ENCODE measurements at places on chromosomes 4 and X.

DNA sequence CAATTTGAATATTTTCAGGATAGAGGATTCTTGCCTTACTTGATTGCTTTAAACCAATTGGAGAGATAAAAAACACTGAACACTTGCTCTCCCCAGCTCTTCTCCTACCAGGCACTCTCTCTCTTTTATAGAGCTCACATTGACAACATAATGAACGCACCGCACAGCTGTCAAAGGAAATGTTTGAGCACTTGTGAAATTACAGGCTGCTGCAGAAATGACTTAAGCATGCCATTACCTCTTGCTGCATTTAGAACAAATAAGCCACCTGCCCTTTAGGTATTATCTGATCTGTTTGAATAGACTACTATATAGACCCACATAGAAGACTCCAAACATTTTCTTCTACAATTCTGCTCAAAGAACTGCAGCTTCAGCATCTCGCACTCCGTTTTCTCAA is 227.7 kb downstream of the C4orf33 start:
- DNase-seq = no peak

- DNase-seq = peak; percentile 95
These were observed 168.6 kb downstream of the PTTG2 start for GRCh38 chr4:38128478-38129459.

- no peak for DNase-seq
These were observed 1.5 kb downstream of the MRFAP1 start for GRCh38 chr4:6641971-6642320.

GRCh38 chr4:2887343-2887742 is 43.7 kb downstream of the ADD1 start:
- no peak for DNase-seq

GRCh38 chr4:155371432-155372043 is 5.2 kb downstream of the MAP9 start:
- no peak for DNase-seq

- DNase-seq = no peak
These were observed 114.3 kb downstream of the CPEB2 start for GRCh38 chr4:15116509-15117079.

- no peak for DNase-seq
These were observed 785 bp upstream of the EFNB1 start for GRCh38 chrX:68827848-68828624.

DNA sequence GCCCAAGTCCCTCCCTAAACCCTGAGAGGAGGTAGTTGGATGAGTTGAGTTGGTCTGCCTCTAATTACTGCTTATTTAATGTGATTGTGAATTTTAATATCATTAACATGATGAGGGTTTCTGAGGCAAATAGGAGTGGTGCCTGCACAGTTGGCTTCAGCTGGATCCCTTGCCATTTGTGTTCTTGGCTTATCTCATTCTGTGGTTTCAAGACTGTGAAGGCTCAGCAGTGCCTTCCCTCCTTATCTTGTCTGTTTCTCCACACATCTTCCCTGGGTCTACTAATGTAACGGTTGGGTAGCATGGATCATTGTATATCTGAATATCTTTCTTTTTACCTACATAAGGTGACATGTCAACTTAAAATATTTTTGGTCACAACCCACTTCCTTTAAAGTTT is 1.6 kb upstream of the SLC10A4 start:
- no peak for DNase-seq

GRCh38 chrX:48475296-48475695 is 703 bp upstream of the FTSJ1 start:
- DNase-seq = no peak

- DNase-seq = peak; percentile 32
These were observed 808 bp downstream of the THAP6 start for GRCh38 chr4:75514949-75515612.

GRCh38 chr4:163474027-163474426 is 473 bp upstream of the TKTL2 start:
- DNase-seq = no peak

- no peak for DNase-seq
These were observed 104.2 kb downstream of the CHRDL1 start for GRCh38 chrX:110691446-110691845.

GRCh38 chr4:6200922-6201362 is 593 bp upstream of the JAKMIP1 start:
- DNase-seq = no peak

DNA sequence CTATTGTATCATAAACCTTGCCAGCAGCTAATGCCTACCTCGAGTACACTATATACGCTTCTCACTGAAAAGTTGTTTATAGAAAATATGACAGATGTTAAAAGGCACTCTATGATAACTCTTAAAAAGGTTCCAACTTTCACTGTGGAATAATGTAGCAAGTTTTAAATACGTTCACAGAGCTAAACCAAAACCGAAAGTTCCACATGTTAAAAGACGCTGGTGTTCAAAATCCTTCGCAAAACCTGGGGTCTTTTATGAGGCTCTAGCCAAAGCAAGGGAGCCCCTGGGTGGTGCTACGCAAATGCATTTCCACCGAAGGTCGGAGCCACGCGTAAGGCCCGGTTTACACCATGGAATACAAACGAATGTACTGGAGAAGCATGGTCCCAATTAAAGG is 103.7 kb upstream of the TENM3 start:
- DNase-seq = no peak

- no peak for DNase-seq
These were observed 964.3 kb upstream of the GRIA3 start for GRCh38 chrX:122219735-122220134.

- no peak for DNase-seq
These were observed 89.7 kb upstream of the TFDP3 start for GRCh38 chrX:133307637-133308498.

DNA sequence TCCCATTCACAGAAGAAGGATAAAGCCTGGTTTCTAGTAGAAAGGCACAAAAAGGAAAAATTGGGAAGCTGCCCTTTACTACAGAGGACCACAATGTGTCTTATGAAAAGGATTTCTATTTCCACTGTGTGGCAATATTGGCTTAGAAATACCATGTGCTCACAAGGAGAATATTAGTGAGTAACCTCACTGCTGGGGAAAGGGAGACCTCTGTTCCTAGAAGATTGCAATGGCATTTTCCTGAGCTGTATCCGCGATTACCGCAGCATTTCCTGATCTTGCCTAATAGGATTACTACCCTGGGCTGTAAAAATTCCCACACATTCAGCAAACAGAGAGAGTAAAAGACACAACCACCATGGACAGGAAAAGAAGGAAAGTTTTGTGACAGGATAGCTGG is 308.8 kb upstream of the TECRL start:
- DNase-seq = no peak

DNA sequence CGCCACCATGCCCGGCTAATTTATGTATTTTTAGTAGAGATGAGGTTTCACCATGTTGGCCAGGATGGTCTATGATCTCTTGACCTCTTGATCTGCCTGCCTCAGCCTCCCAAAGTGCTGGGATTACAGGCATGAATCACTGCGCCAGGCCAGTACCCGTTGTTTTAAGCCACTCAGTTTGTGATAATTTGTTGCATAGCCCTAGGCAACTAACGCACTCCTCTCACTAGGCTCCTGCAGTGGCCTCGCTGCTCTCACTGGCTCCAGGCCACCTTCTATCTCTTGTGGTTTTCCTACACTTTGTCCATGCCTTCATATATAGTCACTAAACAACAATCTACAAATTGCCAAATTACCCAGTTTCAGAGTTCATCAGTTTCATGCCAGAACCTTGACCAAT is 58.1 kb downstream of the DCHS2 start:
- no peak for DNase-seq

DNA sequence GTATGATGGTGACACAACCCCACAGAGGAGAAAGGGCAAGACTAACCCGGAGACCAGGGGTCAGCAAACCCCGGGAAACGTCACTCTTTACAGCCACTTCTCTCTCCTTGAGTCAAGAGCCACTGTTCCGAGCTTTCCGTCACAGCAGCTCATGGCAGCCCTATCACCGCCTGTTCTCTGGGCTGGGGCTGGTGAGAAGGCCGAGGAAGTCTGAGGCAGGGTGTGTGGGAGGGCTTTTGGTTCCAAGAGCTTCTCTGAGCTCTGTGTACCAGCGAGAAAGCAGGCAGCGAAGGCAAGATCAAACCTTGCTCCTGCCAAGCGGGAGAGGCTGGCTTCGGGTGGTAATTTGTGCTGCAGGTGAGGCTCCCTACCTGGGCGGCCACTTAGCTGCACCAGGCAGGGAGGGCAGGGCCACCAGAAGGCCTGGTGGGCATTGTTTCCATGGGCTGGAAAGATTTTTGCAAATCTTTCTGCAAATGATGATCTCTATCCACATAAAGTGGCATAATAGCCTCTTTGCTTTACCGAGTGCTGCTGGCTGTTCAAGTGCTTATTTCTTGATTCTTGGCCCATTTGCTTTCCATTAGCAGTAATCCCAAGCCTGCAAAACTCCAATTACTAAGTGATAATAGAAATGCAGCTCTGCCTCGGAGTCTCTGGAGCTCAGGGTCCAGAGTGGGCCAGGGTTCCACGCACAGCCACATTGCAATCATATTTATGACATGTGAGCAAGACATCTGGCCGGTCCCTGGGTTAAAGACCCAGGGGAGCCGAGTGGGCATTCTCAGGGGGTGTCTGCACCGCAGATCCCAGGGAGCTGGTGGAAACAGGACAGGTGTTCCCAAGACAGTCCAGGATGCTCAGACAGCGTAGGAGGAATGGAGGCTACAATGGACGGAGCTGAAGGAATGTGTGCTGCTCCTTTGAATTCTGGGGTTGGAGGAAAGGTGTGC is 41.5 kb downstream of the DCTD start:
- DNase-seq = no peak

DNA sequence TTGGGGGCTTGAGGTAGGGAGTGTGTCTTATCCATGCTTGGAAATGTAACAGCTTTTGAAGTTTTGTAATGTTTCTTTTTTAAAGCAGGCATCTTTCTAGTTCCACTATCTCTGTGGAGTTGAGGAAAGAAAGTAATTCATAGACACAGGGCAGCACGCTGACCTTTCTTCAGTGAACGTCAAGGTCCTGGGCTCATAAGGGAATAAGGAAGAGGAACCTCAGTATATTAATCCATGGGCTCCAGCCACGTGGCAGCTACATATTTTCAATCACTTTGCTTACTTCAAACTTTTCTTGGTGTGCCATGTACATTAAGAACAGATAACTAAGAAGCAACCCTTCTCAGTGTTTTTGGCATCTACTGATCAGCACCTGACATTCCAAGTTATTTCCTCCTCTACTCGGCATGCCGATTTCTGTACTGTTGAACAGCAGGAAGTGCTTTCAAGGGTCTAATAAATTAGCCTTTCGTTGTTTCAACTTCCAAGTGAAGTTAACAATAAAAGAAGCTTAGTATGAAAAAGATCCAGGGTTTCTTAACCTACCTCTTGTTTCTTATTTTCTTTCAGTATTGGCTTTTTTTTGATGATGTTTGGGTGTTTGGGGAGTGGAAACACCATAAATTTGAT is 88.2 kb downstream of the SORBS2 start:
- no peak for DNase-seq

DNA sequence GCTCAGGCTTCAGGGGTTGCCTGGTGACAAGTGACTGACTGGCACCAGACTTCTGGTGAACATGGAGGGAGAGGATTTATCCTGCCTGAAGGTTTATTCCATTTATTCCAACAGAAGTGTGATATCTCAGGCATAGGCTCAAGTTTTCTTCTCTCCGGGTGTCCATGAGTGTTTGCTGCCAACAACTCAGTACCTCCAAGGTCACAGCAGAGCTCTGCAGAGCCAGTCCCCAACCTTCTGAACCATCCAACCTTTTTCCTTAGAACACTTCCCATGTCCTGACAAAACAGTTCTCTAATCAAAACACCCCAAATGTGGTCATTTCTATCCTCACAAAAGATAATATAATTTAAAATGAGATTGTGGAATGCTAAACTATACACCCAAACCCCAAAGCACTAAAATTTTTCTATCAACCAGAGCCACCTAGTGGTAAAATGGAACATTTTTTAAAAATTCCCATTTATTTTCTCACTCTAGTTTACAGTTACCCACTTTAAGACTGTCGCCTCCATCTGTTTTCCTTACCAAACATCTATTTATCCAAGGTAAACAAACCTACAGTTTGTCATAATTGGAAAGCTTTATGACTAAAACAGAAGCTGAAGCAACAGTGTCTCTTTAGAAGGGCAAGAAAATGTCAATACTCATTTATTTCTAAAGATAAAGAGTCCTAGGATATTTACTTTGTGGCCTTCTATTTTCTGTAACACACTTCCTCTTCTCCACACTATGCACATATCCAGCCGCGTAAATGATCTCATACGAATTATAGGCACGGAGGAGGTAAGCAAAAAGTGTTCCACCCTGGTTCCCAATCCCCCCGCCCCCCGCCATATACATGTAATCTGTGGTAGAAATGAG is 39.5 kb downstream of the TMEM154 start:
- no peak for DNase-seq
